Stimulated activated CD8-positive, alpha-beta memory T cell treated with anti-CD3 and anti-CD28 coated beads, Interleukin-4, amount 100 ng/mL, for 1 hour (primary cell): ENCODE measurements at places on chromosomes 1 and 21.

DNA sequence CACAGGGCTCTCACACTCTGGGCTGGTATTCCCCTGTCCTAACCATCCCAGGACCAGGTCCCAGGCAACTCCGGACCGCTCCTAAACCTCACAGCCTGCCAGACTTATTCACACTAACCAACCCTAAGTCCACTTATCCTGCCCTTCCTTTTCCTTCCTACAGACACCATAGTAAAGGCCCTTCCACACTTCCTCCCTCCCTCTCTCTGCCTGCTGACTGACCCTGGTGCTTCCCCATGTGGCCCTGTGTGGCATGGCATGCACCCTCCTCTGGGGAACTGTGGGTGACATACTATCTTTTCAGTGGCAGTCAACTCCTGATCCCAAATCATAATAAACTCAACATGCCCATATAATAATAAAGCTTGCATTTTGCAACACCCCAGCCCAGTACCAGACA lies 155.1 kb upstream of the DNAH14 start:
- no peak for DNase-seq

- DNase-seq, result no peak
Measured at GRCh38 chr1:213905344-213905743, 82.4 kb upstream of the PROX1 start.

- DNase-seq, result no peak
Measured at GRCh38 chr1:55554611-55555010, 339.4 kb upstream of the USP24 start.

DNA sequence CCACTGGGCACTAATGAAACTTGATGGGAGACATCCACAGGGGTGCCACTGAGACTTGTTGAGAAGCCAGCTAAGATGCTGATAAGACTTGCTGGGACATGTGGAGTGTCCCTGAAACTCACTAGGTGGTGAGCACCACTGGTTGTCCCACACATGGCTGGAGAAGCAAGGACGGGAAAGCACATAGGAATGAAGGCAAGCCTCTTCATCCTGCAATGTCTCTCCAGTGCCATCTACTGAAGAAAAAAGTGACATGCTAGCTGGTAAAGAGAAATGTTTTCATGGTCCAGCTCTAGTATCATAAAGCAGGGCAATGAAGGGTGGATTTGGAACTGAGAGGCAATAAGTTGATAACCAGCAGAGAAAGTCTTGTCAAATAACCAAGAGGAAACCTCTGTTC lies 283.0 kb downstream of the PAPPA2 start:
- DNase-seq, result no peak

DNA sequence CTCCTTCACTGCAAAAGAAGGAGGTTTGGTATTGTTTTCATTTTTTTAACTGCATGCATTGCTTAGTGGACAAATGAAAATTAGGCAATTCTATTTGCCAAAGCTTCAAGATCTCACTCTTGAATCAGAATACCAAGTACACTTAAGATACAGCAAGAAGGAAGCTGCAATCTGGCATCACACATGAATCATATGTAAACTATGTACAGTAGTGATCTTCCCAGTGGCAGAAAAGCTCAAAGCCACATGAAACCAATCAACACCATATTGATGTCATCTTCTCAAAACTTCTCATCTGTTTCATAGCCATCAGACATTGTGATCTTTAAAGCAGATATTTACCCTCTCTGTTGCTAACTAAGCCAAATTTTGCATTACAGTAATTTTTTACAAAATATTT lies 550.1 kb downstream of the LTN1 start:
- DNase-seq, result no peak

DNA sequence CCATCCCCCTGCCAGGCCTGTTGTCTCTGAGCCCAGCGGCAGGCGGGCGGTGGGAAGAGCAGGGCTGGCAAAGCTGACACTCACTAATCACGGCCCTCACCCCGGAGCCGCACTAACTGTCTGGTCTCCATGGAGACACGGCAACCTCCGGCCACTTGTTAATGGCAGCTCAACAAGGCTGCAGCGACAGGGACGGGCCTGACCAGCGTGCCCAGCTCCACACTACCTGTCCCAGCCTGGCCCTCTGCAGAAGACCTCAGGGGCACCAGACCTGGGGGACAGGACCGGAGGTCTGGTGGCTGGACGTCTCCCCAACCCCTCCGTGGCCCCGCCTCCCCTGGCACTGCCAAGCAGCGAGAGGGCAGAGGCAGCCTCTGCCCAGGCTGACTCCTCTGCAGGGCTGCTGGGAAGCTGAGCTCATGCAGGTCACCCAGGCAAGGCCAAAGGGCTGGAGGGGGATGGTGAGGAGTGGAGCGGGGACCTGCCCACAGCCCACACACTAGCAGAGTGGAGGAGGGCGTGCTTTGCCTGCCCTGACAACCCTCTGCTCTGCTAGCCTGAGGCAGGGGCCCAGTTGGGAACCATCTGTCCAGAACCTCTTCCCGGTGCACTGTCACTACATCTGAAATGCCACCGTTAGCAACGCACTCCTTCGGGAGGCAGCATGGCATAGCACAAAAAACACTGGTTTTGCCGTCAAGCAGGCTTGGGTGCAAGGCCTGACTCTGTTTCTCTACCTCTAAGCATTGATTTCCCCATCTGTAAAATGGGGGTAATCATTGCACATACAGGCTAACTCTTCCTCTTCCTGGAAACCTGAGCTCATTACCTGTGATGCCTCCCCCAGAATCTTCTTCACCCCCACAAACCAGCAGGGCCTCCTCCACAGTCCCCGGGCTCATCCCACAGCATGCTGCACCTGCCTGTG lies 29.6 kb upstream of the WASF2 start:
- DNase-seq, result no peak

GRCh38 chr1:8348047-8348776 lies 30.3 kb downstream of the SLC45A1 start:
- DNase-seq, result no peak

DNA sequence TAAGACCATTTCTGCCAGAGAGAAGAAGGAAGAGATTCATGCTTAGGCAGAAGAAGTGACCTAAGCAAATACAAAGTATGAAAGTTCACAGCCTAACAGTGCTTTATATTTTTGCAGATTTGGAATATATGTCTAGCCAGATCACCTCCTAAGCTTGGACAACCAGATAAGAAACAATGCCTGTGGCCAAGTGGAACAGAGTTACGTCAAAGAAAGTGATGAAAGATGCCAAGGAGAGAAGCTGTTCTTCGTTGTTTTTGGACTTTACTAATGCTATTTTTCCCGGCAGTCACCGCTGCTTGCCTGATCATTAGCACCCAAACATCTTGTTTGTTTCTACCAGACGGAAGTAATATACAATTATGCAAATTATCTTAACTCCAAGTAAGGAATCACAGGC lies 489.2 kb upstream of the C1orf87 start:
- DNase-seq, result no peak

- DNase-seq, result no peak
Measured at GRCh38 chr1:59071289-59071688, 225.6 kb upstream of the FGGY start.

DNA sequence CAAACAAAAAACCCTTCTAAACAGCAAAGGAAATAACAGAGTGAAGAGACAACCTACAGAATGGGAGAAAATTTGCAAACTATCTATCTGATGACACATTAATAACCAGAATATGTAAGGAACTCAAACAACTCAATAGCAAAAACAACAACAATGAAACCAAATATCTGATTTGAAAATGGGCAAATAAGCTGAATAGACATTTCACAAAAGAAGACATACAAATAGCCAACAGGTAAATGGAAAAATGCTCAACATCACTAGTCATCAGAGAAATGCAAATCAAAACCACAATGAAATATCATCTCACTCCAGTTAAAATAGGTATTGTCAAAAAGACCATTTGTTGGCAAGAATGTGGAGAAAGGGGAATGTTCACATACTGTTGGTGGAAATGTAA lies 57.6 kb upstream of the RC3H1 start:
- no peak for DNase-seq

- DNase-seq, result no peak
Measured at GRCh38 chr21:39125752-39126485, 57.3 kb downstream of the PSMG1 start.
